ENCODE measurements at places on chromosomes 12 and 14.
A peak's percentile ranks its signal among the peaks of the same experiment; 100 is the strongest.

- no peak for DNase-seq
- no peak overlapping the region for H3K27ac ChIP-seq
- no peaks in the 10 kb centered on the region for H3K4me1 ChIP-seq
- no peaks in the 10 kb centered on the region for H3K27me3 ChIP-seq
- H3K36me3 ChIP-seq: no peaks in the 10 kb centered on the region
- no peak overlapping the region for H3K4me3 ChIP-seq
Observed at GRCh38 chr12:107533218-107533617, 152.4 kb upstream of the PWP1 start.

- no peaks in the 10 kb centered on the region for H3K27me3 ChIP-seq
- no peak for DNase-seq
- H3K27ac ChIP-seq: peak overlapping the region; percentile 65
Observed at GRCh38 chr14:68683326-68683725, 109.5 kb downstream of the ZFP36L1 start.

- H3K27me3 ChIP-seq: no peaks in the 10 kb centered on the region
- H3K4me3 ChIP-seq: no peak overlapping the region
- H3K4me1 ChIP-seq: no peaks in the 10 kb centered on the region
- peaks cover 36% of the 10 kb centered on the region for H3K36me3 ChIP-seq
- no peak overlapping the region for H3K27ac ChIP-seq
Observed at GRCh38 chr12:57300961-57301584, 50.1 kb upstream of the STAC3 start.

GRCh38 chr12:105555556-105556295, 225.2 kb downstream of the C12orf75 start:
- no peak for DNase-seq
- H3K27me3 ChIP-seq: no peaks in the 10 kb centered on the region
- no peaks in the 10 kb centered on the region for H3K4me1 ChIP-seq
- H3K36me3 ChIP-seq: no peaks in the 10 kb centered on the region
- no peak overlapping the region for H3K27ac ChIP-seq

- H3K27ac ChIP-seq: no peak overlapping the region
- no peak for DNase-seq
- no peaks in the 10 kb centered on the region for H3K27me3 ChIP-seq
- no peak overlapping the region for H3K4me3 ChIP-seq
- no peaks in the 10 kb centered on the region for H3K36me3 ChIP-seq
- no peaks in the 10 kb centered on the region for H3K4me1 ChIP-seq
Observed at GRCh38 chr14:85063747-85064146, 466.2 kb upstream of the FLRT2 start.

GRCh38 chr12:45729233-45730083, at the start of gene ARID2:
TSS of gene ARID2 (plus strand) at chr12:45729706. CDS start at chr12:45729837, 131 bp downstream.
- peak within 1 kb of the TSS; percentile 95 for H3K4me3 ChIP-seq
- peak within 1 kb of the TSS; percentile 100 for H3K27ac ChIP-seq
- H3K27me3 ChIP-seq: no peaks in the 10 kb centered on the region
- H3K4me1 ChIP-seq: no peaks in the 10 kb centered on the region

DNA sequence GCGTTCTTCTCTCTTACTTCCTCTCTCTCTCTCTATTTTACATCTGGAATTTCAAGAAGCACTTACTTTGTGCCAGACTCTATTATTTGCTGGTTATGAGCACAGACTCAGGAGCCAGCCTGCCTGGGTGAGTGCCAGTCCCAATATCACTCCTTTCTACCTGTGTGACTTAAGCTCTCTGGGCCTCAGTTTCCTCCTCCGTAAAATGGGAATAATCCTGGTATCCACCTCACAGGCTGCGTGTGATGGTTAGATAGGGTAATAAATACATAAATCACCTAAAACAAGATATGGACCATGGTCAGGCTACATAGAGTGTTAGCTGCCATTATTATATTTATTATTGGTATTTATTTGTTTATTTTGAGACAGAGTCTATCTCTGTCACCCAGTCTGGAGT, 24.3 kb downstream of the RASAL1 start:
- no peaks in the 10 kb centered on the region for H3K36me3 ChIP-seq
- no peaks in the 10 kb centered on the region for H3K4me1 ChIP-seq
- H3K27me3 ChIP-seq: no peaks in the 10 kb centered on the region

DNA sequence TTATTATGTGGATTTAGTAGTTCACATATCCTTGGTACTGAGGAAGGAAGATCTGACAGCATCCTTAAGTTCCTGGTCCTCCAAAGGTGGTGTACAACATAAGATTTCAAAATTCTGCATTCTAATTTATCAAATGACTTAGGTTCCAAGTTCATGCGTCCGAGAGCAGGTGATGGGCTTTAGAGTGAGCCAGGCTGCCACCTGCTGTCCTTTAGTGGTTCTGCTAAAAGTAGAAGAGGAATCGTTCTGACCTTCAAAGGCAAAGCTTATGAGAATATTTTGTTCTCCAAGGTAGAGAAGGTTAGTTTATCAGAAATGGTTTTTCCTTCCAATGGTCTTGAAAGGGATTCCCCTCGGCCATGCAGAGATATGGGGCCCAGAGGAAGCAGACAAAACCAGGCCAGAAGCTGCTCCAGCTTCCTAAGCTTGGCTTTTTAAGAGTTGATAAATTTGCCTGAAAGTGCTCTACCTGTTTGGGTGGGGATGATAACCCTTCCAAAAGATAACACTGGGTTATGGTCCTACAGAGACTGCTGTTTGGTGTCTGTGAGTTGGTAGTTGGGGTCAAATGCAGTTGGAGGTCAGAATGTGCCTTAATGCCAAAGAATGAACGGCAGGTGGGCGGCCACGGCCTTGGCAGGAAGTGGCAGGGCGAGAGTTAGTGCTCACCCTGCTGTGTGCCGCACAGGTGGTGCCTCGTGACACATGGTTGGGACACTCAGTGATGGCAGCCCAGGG, 29.1 kb upstream of the LRTM2 start:
- no peaks in the 10 kb centered on the region for H3K27me3 ChIP-seq
- DNase-seq: no peak
- H3K4me1 ChIP-seq: peaks cover 22% of the 10 kb centered on the region
- no peak overlapping the region for H3K4me3 ChIP-seq

DNA sequence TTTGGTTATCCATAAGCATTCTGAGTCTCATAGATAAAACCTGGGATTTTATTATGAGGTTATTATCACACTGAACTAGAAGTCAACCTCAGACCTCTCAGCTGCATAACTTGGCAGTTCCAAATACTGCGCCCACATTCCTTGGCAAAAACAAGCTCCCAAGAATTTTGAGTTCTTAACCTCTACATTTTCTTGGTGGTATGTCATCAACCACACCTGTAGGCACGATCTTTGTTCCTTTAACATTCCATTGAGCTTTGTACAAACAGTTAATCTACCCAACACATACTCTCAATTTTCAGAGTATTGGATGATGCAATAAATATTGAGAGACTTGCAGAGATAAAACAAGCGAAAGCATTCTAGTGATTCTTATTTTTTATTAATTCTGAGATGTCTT, 371.8 kb upstream of the PRICKLE1 start:
- H3K4me1 ChIP-seq: no peaks in the 10 kb centered on the region
- H3K36me3 ChIP-seq: no peaks in the 10 kb centered on the region
- no peak overlapping the region for H3K4me3 ChIP-seq
- DNase-seq: no peak
- H3K27ac ChIP-seq: no peak overlapping the region

GRCh38 chr12:27193854-27194544, 50.1 kb upstream of the STK38L start:
- peak; percentile 71 for DNase-seq
- no peaks in the 10 kb centered on the region for H3K36me3 ChIP-seq

DNA sequence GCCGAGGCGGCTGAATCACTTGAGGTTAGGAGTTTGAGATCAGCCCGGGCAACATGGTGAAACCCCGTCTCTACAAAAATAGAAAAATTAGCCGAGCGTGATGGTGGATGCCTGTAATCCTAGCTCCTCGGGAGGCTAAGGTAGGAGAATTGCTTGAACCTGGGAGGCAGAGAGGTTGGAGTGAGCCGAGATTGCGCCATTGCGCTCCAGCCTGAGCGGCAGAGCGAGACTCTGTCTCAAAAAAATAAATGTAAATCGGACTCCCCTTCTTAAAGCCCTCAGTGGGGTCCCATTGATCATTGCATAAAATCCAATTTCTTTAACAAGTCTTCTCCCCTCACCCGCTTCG, 908 bp downstream of the TDP1 start:
- H3K4me1 ChIP-seq: peaks cover 27% of the 10 kb centered on the region
- no peaks in the 10 kb centered on the region for H3K36me3 ChIP-seq
- H3K4me3 ChIP-seq: peak overlapping the region; percentile 97
- DNase-seq: no peak
- no peaks in the 10 kb centered on the region for H3K27me3 ChIP-seq

DNA sequence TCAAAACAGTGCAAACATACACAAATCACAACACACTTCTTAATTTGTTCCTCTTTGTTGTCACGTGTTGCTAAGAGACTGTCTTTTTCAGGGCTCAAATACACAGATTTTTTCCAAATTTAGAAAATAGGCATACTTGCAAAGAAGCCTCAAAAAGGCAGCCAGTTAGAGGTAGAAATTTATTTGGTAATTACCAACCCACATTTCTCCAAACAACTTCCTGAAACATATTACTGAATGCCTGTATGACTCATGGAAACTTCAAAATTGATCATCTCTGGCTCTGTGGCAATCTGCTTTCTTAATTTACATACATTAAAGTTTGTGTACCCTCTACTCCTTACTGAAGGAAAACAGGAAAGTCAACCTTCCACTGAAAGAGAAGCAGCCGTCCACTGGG, 36.4 kb downstream of the PPM1H start:
- no peaks in the 10 kb centered on the region for H3K27me3 ChIP-seq
- H3K4me3 ChIP-seq: no peak overlapping the region
- no peaks in the 10 kb centered on the region for H3K4me1 ChIP-seq
- H3K27ac ChIP-seq: no peak overlapping the region
- no peaks in the 10 kb centered on the region for H3K36me3 ChIP-seq

GRCh38 chr14:36579573-36580140, 2.8 kb downstream of the NKX2-8 start:
- no peaks in the 10 kb centered on the region for H3K4me1 ChIP-seq
- no peak for DNase-seq
- H3K36me3 ChIP-seq: no peaks in the 10 kb centered on the region
- no peak overlapping the region for H3K4me3 ChIP-seq

DNA sequence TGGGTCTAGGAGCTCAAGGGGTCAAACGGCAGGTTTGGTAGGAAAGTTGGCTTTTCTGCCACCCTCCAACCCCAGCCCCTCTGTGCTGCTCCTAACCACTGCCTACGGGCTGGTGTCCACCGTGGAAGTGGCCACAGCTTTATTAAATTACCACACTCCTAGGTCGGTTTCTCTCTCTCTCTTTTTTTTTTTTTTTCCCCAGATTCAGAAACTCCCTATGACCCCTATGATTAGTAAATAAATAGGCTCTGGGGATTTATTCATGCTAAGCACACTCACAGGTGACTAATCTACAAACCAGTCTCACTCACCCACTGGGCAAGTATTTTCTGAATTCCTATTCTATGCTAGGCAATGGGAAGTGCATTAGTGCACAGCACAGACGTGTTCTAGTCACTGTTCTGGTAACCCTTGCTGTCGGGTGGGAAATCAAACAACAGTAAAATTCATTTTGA, 8.7 kb upstream of the DDX47 start:
- H3K27ac ChIP-seq: no peak overlapping the region
- H3K4me3 ChIP-seq: no peak overlapping the region

DNA sequence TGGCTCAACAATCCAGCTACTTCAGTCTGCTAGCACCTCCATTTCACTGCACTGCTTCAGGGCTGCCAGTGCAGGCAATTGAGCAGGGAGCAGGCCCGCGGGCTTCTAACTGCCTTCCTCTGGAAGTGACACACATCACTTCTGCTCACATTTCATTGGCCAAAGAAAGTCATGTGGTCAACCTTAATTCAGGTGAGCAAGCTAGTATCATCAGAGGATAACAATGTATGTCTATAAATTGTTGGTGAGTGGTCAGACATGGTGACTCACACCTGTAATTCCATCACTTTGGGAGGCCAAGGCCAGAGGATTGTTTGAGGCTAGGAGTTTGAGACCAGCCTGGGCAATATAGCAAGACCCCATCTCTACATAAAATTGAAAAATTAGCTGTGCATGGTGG, 22.3 kb upstream of the CHGA start:
- H3K4me1 ChIP-seq: no peaks in the 10 kb centered on the region
- H3K27ac ChIP-seq: no peak overlapping the region
- no peaks in the 10 kb centered on the region for H3K27me3 ChIP-seq
- H3K36me3 ChIP-seq: no peaks in the 10 kb centered on the region

- H3K27me3 ChIP-seq: no peaks in the 10 kb centered on the region
- H3K4me1 ChIP-seq: no peaks in the 10 kb centered on the region
- no peak overlapping the region for H3K27ac ChIP-seq
- no peak overlapping the region for H3K4me3 ChIP-seq
Observed at GRCh38 chr14:26872515-26873361, 274.9 kb upstream of the NOVA1 start.

GRCh38 chr14:21024585-21025370, at the start of gene NDRG2:
TSS of gene NDRG2 (minus strand) at chr14:21025061. CDS start at chr14:21023315, 1,746 bp downstream.
- DNase-seq: peak; percentile 72
- no peaks in the 10 kb centered on the region for H3K27me3 ChIP-seq
- H3K4me3 ChIP-seq: peak within 1 kb of the TSS; percentile 89
- no peaks in the 10 kb centered on the region for H3K4me1 ChIP-seq
- peak within 1 kb of the TSS; percentile 96 for H3K27ac ChIP-seq

DNA sequence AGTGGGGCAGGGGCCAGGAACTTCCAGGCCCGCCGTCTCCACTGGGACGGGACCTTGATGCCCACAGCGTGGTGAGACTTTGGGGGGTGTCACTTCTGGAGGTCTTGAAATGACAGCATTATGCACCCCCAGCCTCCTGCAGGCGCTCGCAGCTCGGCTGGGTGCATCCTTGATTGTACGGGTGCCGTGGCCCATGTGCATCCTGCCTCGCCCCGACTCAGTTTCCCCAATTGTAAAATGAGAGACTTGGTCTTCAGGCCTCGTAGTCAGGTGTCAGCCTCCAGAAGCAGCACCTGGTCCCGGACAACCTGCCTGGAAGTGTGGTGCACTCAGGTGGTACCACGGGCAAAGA, 8.9 kb upstream of the PUS1 start:
- no peaks in the 10 kb centered on the region for H3K4me1 ChIP-seq
- H3K27me3 ChIP-seq: no peaks in the 10 kb centered on the region
- no peak overlapping the region for H3K4me3 ChIP-seq
- H3K27ac ChIP-seq: no peak overlapping the region
- DNase-seq: no peak
- peaks cover 58% of the 10 kb centered on the region for H3K36me3 ChIP-seq

DNA sequence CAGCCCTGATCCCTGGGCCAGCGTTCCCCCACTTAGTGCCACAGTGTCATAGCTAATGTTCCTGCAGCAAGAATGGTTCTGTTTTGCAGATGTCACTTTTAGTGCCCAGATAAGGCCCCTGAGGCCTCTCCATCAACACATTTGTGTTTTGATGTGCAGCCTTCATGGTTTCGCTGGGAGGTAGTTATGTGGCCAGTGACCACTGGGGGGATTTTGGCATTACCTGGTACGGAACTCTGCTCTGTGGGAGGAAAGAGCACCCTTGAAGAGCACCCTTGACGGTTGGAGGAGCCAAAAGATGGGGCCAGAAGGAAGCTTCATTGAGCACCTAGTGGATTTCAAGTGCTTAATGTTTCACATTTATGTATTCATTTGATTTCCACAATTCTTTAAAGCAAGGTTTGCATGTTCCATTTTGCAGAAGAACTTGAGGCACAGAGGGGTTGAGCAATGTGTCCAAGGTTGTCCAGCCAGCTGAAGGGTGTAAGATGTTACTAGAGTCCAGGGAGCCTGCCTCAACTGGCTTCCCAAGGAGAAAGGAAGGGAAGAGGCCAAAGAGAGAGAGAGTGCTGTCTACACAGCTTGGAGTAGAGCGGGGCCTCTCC, 13.0 kb downstream of the SERPINA11 start:
- no peaks in the 10 kb centered on the region for H3K4me1 ChIP-seq
- no peaks in the 10 kb centered on the region for H3K36me3 ChIP-seq
- no peak overlapping the region for H3K4me3 ChIP-seq
- no peak for DNase-seq
- no peaks in the 10 kb centered on the region for H3K27me3 ChIP-seq
